ENCODE measurements at places on chromosomes 6 and 20.
A peak's percentile ranks its signal among the peaks of the same experiment; 100 is the strongest.

GRCh38 chr20:19913927-19914614, 103.1 kb upstream of the NAA20 start:
- no peak for DNase-seq

- no peak for DNase-seq
These were observed 108.3 kb downstream of the UBE3D start for GRCh38 chr6:82957171-82957867.

GRCh38 chr6:56477241-56477640, 165.4 kb downstream of the DST start:
- DNase-seq: no peak

DNA sequence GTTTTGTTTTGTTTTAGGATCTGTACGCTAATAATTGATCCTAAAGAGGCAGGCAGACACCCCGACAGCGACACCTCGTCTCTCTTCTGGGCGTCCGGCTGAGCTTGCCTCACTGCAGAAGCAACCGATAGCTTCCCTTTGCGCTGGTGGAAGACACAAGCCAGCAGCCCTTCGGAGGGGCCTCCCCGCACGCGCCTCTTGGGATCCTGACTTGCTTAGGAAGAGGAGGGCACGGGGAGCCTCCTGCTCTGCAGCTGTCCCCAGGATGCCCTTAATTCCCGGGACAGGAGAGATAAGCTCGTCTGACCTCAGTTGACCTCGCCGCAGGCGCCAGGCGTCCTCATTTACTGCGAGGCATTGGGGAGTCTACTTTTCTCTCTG, 94.0 kb downstream of the CD83 start:
- peak; percentile 50 for DNase-seq

GRCh38 chr6:133418108-133418507, 177.0 kb downstream of the EYA4 start:
- DNase-seq: no peak

- DNase-seq: no peak
These were observed 719.4 kb downstream of the EPM2A start for GRCh38 chr6:145015739-145016558.

DNA sequence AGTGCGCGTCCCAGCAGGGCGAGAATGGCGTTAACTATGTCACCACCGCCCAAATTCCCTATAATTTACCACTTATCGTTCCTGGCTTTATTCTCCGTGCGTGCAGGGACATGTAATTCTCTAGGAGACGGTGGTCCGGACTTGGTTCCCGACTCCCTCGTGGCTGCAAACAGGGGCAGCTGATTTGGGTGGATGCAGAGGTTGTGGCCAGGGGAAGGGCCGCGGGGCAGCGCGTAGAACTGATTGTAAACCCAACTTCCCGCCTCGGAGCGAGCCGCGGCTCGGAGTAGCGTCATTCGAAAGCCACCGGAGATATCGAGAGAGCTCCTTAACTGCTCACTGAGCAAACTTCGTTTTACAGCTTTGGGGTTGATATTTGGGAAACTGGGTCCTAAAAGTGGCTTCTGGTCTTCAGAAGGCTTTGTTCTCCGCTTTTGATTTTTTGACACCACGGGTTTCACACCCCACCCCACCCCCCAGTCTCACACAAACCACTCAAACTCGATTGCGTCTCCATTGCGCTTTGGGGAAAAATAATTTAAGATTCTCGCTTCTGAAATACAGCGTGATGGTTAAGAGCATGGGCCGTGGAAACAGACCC, 17.5 kb upstream of the ZSCAN9 start:
- DNase-seq: no peak

DNA sequence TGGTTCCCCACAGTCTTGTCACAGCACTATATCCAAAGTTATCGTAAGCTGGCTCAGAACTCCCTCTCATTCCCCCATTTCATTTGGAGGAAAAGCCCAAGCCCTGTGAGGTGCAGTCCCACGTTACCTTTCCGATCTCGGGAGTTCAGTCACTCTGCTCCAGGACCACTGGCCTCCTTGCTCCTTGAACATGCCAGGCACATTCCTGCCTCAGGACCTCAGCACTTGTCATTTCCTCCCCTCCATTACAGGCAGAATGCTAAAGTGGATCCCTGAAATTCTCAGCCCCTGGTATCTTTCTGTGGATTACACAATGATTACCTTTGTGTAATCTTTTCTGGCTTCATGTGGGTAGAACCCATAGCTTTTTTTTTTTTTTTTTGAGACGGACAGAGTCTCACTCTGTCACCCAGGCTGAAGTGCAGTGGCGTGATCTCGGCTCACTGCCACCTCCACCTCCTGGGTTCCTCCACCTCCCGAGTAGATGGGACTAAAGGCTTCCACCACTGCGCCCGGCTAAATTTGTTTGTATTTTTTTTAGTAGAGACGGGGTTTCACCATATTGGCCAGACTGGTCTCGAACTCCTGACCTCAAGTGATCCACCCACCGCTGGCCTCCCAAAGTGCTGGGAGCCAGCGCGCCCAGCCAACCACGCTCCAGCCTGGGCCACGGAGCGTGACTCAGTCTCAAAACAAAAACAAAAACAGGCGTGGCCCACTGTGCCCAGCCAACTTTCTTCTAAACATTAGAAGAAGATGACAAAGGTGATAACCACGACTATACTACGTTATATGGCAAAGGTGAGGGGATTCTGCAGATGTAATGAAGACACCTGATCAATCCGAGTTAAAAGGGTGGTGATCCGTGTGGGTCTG, 4.0 kb upstream of the OXT start:
- DNase-seq: no peak

DNA sequence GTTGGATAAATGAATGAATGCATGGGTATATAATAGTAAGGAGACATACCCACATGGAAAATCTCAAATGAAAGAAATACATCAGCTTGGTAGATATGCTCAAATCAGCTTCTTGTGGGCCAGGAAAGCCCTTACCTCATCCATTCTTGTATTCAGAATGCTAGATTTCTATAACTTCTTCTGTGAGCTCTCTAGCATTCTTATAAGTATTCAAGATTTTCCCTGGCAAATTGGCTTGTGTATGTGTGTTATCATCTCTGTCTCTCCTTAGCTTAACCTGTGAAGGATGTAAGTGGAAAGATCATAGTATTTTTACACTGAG, 100.8 kb downstream of the OR2B2 start:
- DNase-seq: no peak

DNA sequence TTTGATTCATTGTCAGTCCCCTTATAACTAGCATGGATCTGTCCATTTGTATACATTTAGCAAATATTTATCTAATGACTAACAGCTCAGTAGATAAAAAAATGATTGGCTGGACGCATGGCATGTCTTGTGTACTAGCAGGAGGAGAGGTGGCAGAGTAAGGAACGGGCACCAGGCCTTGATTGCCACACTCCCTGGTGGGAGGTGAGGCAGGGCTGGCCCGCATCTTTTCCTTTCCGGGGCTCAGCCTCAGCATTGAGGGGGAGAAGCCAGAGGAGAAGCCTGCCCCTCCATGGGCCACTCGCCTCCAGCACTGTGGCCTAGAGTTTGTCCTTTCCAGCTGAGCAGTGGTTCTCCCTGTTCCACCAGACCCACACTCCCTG, 84.9 kb upstream of the TMEM181 start:
- DNase-seq: no peak

DNA sequence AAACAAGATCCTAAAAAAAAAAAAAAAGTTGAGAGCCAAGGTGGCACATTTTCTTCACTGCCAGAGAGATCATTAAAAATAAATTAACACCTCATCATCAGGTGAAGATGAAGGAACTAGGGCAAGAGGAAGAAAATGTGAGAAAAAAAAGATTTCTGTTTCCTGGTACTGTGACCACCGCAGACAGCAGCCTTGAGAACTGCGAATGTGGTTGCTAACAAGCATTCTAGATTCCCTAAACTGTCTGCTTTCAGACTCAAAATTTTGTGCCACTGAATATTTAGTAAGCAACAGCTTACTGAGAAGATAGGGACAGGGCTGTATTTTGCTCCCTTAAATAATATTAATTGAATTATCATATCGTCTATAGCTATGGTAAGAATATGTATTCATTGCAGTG, 24.1 kb upstream of the MBOAT1 start:
- DNase-seq: no peak

DNA sequence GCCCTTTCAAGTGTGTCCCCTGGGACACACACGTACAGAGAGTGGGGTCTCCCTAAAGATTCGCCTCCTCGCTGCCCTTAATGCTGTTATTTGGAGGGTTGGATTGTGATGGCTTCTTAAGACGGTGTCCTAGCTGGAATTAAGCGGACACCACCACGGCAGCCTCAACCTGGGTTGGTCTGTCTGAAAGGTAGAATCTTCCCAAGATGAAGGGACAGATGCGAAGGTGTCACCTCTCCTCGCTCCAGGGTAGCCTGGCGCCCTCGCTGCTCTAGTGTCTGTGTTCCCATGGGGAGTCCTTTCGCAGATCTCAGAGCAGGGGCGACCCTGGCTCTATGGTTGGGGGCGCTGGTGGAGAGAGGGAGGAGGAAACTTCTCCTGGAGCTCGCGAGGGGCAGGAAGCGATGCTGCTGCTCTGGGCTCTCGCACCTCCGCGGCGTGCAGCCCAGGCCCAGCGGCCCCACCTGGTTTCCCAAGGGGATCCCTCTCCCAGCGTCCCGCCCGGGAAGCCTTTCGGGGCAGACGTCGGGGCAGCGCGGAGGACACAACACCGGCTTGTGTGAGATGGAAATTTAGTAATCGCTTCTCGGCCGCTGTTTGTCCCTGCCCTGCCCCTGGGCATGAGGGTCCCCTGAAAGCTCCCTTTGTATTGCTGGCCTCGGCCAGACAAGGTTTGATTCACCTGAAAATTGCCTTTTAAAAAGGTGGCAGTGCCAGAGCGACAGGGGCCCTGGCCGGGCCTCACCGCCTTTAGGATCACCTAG, 1.7 kb downstream of the RSPO3 start:
- no peak for DNase-seq

- no peak for DNase-seq
These were observed 30.2 kb upstream of the CST7 start for GRCh38 chr20:24918579-24919566.

- no peak for DNase-seq
These were observed 62.2 kb downstream of the TCP11 start for GRCh38 chr6:35078896-35079295.

- no peak for DNase-seq
These were observed 210.4 kb downstream of the FOXC1 start for GRCh38 chr6:1820165-1820564.

DNA sequence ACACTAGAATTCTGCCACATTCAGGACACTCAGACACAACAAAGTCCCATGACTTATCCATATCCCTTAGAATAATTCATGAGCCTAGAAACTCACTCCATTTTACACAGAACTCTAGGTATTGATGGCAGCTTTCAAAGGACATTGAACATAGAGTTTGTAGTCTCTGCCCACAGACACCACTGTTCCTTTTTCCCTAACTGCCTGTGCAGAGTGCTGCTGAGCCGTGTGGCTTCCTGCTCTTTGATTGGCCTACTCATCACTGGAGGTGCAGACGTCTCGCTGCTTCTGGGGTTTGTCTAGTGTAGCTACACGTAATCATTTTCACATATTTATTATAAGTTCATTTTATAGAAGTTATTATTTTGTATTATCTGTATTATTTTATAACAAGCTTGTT, 407.6 kb downstream of the PREX1 start:
- no peak for DNase-seq

GRCh38 chr6:49639177-49639817, 2.7 kb upstream of the RHAG start:
- DNase-seq: no peak

GRCh38 chr6:114042267-114043016, 71.5 kb upstream of the HDAC2 start:
- no peak for DNase-seq

DNA sequence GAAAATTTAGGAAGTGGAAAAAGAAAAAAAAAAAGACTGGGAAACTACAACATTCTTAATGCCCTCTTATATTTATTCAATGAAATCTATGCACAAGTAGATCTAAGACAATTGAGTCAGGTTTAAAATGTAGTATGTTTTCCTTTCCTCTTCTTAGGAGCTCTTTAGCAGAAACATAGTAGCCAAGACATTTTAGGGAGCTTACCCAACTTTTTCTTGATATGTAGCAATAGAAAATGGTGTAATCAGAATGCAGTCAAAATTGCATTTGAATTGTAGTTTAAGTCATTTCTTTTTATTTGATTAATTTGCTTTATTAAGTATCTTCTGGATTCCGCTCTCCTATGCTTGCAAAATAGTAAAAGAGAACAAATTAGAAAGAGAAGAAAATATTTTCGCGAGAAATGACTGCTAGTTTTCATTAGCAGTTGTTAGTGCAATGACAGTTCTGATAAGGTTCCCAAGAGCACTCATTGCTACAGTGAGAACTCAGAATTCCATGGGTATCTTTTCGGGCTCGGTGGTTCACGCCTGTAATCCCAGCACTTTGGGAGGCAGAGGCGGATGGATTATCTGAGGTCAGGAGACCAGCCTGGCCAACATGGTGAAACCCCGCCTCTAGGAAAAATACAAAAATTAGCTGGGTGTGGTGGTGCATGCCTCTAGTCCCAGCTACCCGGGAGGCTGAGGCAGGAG, 52.2 kb downstream of the JARID2 start:
- no peak for DNase-seq

DNA sequence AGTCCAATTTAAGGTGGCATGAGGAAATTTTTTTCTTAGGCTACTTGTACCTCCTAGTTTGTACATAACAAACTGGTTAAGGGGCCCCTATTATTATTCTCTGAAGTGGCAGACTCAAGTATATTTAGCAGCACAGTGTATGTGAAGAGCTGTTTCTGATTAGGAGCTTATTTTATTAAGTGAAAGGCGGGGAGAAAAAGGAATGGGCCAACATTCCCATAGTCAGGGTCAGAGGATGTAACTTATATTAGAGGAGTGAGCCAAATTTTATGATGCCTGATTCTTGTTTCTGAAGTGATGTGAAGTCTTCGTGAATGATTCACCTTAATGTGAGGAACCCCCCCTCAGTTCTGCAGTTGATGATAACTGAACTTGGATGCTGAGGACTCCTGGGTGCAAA, 2.8 kb downstream of the HECA start:
- no peak for DNase-seq

DNA sequence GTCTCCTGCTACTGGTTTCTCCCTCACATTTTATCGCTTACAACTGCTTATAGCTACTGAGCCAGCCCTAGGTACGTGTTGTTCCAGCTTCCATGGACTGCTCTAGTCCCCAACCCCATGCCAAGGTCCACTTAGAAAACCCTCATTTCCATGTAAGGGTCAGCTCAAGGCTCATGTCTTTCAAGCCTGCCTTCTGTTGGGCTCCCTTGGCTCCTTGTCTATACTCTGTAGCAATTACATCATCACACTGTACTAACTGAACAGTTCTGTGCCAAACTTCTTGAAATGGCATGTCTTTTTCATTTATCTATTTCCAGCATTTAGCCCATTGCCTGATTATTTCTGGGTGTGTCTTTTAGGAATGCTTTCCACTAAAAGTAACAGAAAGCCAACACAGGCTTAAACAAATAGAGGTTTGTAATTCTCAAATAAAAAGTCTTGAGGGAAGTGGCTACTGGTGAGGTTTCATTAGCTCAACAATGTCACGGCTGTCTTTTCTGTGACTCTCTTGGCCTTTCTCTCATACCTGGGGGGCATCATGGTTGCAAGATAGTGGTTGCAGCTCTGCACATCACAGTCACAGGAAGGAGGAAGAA, 317.6 kb downstream of the TPBG start:
- DNase-seq: no peak

- no peak for DNase-seq
These were observed 503.6 kb downstream of the MMUT start for GRCh38 chr6:48959251-48960060.

GRCh38 chr6:39565956-39566355, 159.3 kb downstream of the KIF6 start:
- no peak for DNase-seq

All from CD4-positive, alpha-beta T cell treated with Interleukin-6 for 4 hours (primary cell).